ENCODE measurements at places on chromosomes 6 and 20.

DNA sequence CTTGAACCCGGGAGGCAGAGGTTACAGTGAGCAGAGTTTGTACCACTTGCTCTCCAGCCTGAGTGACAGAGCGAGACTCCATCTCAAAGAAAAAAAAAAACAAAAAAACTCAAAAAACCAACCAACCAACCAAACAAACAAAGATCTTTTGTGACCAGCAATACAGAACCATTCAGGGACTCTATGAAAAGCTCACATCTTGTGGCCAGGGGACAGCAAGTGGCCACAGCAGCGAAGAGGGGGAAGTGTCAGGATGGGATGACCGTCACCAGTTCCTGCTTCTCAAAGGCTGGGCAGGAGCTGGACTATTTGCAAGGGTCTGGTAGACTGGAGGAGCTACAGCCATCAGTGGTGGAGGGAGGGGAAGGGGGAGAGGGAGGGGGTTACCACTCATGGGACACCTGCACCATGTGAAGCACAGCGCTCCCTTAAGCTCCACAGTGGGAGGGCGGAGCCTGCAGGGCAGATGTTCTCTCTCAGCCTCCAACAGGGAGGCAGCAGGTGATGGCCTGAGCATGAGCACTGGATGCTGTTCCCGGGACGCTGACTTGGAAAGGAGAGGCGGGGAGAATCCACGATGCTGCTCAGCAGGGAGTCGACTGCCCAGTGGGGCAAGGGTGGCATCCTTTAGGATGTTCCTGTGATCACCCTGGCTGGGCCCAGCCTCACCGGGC is 19.7 kb upstream of the ULBP3 start:
- no peak for DNase-seq

- no peak for DNase-seq
Measured at GRCh38 chr20:24987873-24988835, 4.4 kb downstream of the APMAP start.

DNA sequence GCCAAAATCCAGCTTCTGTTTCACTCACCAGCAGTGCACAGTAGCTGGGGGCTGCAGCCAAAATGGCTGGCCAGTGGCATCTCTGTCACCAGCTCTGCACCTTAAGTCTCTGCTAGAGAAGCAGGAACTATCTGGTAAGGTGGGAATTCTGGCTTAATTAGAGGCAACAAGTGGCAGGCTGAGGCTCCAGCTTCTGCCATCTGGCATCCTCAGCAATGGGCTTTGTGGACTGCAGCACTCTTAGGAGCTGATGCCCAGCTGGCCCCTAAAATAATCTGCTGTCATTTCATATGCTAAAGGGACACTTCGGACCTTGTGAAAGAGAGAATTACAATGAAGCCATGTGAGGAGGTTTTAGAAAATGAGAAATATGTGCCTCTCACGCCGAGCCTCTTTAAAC is 4.6 kb upstream of the CLDN20 start:
- DNase-seq, result no peak

DNA sequence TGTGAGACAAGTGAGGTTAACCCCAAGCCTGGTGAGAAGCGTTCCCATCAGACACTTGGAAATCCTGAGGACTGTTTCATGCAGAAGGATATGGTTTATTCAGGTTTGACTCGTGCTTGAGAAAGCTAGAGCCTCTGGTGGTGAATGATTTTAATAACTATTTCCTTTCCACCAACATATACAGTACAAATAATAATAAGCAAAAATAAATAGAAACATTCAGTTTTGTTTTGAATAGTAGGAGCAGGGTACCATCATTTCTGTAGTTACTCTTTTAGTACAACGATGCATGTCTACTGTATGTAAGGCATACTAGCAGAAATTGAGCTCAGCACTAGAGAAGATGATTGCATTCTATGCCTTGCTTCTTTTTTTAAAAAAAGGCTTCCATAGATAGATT is 33.5 kb downstream of the PLG start:
- no peak for DNase-seq

DNA sequence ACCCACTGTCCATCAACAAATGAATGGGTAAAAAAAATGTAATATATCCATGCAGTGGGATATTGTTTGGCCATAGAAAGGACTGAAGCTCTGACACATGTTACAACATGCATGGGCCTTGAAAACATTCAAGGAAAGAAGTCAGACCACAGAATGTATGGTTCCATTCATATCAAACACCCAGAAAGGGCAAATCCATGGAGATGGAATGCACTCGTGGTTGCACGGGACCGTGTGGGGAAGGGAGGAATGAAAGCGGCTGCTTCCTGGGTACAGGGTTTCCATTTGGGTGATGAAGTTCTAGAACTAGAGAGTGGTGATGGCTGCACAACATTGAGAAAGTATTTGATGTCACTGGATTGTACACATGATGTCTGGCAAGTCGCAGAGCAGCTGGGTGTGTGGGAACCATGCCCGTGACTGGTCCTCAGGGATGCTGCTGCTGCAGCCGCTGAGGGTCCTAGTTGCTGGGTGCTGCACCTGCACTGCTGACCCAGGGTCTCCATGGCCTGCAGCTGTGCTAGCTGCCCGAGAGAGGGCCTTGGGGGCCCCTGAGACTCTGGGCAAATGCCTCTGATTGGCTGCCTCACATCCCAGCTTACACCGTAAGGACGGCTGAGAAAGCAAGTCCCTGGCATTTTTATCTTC is 220.3 kb downstream of the NRN1 start:
- DNase-seq, result no peak

GRCh38 chr6:130945401-130945919 is 117.6 kb downstream of the EPB41L2 start:
- DNase-seq, result no peak

DNA sequence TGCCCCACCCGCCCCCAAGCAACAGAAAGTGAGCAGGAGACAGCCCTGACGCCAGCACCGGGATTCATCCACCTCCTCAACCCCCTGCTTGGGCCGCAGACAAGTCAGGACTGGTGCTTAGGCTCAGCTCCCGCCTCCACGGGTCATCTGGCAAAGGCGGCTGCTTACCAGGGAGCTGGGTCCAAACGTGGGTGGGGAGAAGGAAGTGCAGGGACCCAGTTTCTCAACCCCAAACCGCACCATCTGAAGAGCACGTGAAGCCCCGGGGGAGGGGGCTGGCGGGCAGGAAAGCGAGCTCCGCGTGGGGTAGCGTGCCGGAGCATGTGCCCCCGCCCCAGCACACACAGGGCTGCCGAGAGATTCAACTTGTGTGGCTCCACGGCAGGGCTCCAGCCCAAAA is 87.2 kb downstream of the BMP7 start:
- no peak for DNase-seq

- no peak for DNase-seq
Measured at GRCh38 chr6:78533426-78533825, 333.9 kb upstream of the IRAK1BP1 start.

GRCh38 chr20:6651016-6651415 is 116.5 kb upstream of the BMP2 start:
- no peak for DNase-seq

GRCh38 chr20:52493171-52493721 is 301.7 kb upstream of the ZFP64 start:
- DNase-seq, result no peak

DNA sequence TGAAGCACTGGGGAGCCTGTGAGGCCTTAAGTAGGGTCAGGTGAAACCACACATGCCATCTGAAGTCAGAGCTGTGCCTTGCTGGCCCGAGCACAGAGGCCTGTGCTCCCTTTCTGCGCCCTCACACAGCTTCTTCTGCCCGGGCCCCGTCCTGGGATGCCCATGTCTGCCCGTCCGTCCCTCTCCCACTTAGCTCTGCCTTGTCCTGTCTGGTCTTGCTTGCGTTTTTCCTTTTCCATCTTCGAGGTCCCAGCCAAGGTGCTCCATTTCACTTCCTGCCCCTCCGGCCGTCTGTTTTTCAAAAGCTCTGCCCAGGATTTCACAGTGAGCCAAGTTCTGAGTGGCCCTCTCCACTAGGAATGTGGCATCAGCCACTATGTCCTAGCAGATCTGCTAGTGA is 45.6 kb downstream of the PYGB start:
- DNase-seq, result no peak

- no peak for DNase-seq
Measured at GRCh38 chr6:82237013-82237412, 10.5 kb downstream of the IBTK start.

DNA sequence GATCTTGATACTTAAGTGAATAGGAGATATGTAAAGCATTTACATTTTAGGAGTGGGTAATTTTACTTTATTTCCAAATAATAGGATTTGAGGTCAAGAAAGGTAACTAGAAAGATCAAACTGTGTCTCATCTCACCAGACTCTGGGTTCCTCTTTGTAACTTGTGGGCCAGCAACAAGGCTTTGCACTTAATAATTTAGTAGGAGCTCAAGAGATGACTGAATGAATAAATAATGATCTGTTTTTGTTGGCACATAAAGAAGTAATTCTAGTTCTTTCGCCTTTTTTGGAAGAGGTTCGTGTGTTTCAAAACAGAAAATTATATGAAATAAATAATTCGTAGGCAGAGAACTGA is 67.4 kb upstream of the FABP7 start:
- no peak for DNase-seq
